Stomach (tissue), 19 donors: ENCODE measurements at places on chromosomes 2 and 18. TPM values are rescaled to one million over a fixed set of nuclear protein-coding genes. Genes with fewer than 3 reads are reported as not detected.

DNA sequence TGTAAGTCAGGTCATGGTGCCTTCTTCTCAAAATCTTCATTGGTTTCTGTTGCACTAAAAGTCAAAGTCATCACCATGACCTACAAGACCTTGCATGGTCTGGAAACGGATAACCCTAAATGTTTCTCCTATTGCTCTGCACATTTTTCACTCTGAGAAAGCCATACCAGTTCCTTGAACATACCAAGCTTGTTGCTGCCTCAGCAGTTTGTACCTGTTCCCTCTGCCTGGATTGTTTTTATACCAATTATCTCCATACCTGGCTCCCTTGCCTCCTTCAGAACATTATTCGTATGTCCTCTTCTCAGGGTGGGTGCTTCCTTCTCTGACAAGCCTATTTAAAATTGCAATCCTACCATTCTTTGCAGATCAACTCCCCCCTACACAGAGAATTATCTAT, 498.4 kb downstream of the DSC3 start:
- no peaks in the 10 kb centered on the region for H3K36me3 ChIP-seq
- no peak overlapping the region for H3K27ac ChIP-seq
- H3K27me3 ChIP-seq: no peaks in the 10 kb centered on the region

DNA sequence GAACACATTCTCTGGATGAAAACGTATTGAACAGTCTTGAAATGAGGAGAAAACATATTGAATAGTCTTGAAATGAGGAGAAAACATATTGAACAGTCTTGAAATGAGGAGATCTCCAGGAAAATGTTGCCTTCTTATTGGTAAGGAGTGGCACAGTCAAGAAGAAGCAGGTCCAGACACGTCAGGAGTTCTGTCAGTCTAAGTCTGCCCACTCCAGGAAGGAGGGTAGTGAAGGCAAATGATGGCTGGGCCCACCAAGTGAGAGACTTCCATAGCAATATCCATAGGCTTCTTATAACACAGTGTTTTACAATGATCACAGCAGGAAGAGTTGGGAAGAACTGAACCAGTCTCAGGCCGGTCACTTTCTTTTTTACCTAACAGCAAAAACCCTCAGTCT, 316.2 kb downstream of the ETAA1 start:
- H3K36me3 ChIP-seq: no peaks in the 10 kb centered on the region
- no peak overlapping the region for H3K27ac ChIP-seq
- no peaks in the 10 kb centered on the region for H3K27me3 ChIP-seq
- DNase-seq: no peak
- no peak overlapping the region for H3K4me3 ChIP-seq

DNA sequence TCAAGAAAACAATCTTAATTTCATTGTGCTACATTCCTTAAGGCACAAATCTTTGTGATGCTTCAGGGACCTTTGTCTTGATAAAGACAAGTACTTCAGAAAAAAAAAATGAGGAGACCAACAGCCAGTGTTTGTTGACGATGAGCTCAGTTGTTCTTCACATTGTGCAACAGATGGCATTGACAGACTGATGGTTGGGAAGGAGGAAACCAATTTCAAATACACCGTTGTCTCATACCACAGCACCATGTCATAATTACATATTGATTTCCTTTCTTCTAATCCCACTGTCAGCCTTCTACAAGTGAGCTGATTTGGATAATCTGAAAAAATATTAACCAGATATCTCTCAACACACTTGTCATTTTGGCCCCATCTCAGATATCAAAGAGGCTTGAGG, 53.7 kb upstream of the GRB14 start:
- no peaks in the 10 kb centered on the region for H3K27me3 ChIP-seq
- no peak overlapping the region for H3K27ac ChIP-seq
- H3K4me1 ChIP-seq: no peaks in the 10 kb centered on the region
- no peak for DNase-seq
- no peak overlapping the region for H3K4me3 ChIP-seq

GRCh38 chr2:130727286-130727924, 1.5 kb upstream of the GPR148 start:
- peaks cover 4% of the 10 kb centered on the region for H3K27me3 ChIP-seq
- no peaks in the 10 kb centered on the region for H3K36me3 ChIP-seq

DNA sequence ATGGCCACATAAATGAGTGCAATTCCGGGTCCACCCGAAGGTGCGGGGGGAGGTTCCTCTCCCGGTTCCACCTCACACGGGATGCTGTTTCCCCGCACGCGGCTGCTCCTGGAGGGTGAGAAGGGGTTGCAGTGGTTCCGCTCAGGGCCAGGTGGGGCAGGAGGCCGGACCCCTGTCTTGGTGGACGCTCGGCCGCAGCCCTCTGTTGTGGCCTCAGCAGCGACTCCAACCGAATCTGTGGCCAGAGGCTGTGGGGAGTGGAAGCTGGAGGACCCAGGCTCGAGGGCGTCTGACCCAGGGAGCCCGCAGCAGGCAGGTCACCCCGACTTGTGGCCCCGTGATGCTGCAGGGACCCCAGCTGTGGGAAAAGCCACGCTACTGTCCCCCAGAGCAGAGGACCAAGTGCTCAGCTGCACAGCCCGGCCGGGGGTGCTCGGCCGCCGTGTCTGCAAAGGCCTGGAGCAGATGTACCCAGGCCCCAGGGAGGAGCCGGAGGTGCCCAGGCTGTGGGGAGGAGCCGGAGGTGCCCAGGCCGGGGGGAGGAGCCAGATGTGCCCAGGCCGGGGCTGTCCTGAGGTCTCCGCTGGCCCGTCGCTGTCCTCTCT, 83.9 kb downstream of the RTP5 start:
- peaks cover 11% of the 10 kb centered on the region for H3K4me1 ChIP-seq
- no peaks in the 10 kb centered on the region for H3K27me3 ChIP-seq
- no peaks in the 10 kb centered on the region for H3K36me3 ChIP-seq
- no peak overlapping the region for H3K4me3 ChIP-seq
- no peak for DNase-seq

GRCh38 chr18:27094621-27095020, 90.5 kb downstream of the CHST9 start:
- H3K4me3 ChIP-seq: no peak overlapping the region
- no peaks in the 10 kb centered on the region for H3K27me3 ChIP-seq
- H3K36me3 ChIP-seq: no peaks in the 10 kb centered on the region
- no peak overlapping the region for H3K27ac ChIP-seq

DNA sequence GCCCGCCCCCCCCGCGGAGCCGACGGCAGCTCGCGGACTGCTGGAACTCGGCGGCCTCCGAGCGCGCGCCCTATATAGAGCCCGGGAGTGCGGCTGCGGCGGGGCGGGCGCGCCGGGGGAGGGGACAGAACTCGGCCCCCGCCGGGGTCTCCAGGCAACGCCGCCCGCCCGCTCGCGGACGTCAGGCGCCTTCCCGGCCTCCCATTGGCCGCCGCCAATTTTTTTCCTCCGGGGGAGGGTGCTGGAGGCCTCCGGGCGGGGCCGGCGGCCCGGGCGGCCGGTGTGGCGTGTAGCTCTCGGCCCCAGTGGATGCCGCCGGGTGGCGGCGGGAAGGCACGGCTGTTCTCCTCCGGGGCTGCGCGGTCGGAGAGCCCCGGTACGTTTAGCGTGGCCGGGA, at the start of gene ZFP36L2:
Gene ZFP36L2 (minus strand): TSS at position 49 of the 397 bp plus-strand sequence. CDS start 291 bp downstream, outside the sequence.
- peak; percentile 97 for DNase-seq
- peak within 1 kb of the TSS; percentile 98 for H3K27ac ChIP-seq

- H3K36me3 ChIP-seq: no peaks in the 10 kb centered on the region
- DNase-seq: no peak
- no peak overlapping the region for H3K4me3 ChIP-seq
- H3K4me1 ChIP-seq: no peaks in the 10 kb centered on the region
- no peak overlapping the region for H3K27ac ChIP-seq
- no peaks in the 10 kb centered on the region for H3K27me3 ChIP-seq
Observed at GRCh38 chr2:1563943-1564891, 151.0 kb downstream of the TPO start.

The REG3A gene
- 3.1 TPM for total RNA-seq

The TFPI gene
- total RNA-seq: 20.1 TPM

The SLC39A6 gene
- total RNA-seq: 17.7 TPM

The CEP192 gene
- total RNA-seq: 55.8 TPM
